CD8-positive, alpha-beta memory T cell (primary cell): ENCODE measurements at places on chromosomes 3 and 15. TPM values are rescaled to one million over a fixed set of nuclear protein-coding genes. Genes with fewer than 3 reads are reported as not detected.

DNA sequence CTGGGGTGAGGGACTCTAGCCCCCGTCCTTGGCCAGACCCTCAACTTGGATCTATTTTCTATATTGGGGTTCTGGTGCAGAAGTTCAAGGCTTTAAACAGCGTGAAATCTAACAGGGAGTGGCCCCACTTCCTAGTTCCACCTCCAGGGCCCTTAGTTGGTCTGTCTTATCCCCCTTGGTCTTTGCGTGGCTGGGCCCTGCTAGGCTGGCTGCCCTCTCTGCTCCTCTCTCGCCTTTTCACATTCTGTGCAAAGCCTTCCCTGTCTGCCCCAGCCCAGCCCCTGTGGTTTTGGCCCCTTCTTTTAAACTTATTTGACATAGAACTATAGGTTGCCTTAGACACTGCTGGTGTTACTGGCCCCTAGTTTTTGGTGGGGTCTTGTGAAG, 5.6 kb downstream of the PPCDC start:
- no peak for DNase-seq
- no peak overlapping the region for H3K27ac ChIP-seq
- H3K4me1 ChIP-seq = peaks cover 12% of the 10 kb centered on the region
- H3K36me3 ChIP-seq = no peaks in the 10 kb centered on the region

- no peaks in the 10 kb centered on the region for H3K27me3 ChIP-seq
- peaks cover 22% of the 10 kb centered on the region for H3K36me3 ChIP-seq
- no peaks in the 10 kb centered on the region for H3K4me1 ChIP-seq
- no peak overlapping the region for H3K4me3 ChIP-seq
These were observed 33.4 kb upstream of the XRN1 start for GRCh38 chr3:142481196-142481595.

DNA sequence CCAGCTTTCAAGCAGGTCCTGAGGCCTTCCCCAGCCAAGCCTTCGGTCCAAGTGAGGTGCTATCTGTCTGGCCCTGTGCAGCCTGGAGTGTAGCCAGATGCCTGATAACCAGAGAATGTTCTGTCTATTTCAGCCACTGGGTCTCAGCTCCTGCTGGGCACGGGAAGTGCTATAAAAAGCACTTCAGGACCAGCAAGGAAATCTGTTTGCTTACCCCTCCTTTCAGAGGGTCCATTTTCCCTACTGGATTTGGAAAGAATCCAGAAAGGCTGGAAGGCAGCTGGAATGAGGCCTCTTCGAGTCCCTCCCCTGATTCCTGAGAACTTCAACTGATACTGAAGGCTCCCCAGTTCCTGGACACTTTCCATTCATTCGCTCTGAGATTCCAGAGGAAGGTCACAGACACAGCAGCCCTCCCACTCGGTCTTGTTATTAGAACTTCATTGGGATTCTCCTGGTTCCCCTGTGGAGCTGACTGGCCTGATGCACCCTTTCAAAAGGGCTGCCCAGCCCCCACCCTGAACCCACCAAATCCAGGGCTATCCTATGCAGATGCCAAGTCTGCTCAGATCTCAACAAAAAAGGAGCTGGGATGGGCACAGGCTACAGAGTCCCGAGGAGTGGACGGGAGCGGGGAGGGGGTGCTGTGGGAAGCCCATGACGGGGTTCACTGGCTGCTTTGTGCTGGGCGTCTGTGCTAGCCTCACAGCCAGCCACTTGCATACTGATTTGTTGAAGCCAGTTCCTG, 70.4 kb downstream of the UMPS start:
- DNase-seq = no peak
- H3K36me3 ChIP-seq = no peaks in the 10 kb centered on the region
- no peaks in the 10 kb centered on the region for H3K4me1 ChIP-seq
- H3K4me3 ChIP-seq = no peak overlapping the region
- H3K27ac ChIP-seq = no peak overlapping the region
- H3K27me3 ChIP-seq = no peaks in the 10 kb centered on the region

DNA sequence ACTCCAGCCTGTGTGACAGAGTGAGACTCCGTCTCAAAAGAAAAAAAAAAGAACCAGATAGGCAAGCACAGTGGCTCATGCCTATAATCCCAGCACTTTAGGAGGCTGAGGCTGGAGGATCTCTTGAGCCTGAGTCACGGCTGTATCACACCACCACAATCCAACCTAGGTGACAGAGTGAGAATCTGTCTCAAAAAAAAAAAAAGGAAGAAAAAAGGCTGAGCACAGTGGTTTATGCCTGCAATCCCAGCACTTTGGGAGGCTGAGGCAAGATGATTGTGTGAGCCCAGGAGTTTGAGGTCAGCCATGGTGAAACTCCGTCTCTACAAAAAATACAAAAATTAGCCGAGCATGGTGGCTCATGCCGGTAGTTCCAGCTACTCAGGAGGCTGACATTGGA, 5.6 kb upstream of the NICN1 start:
- no peak overlapping the region for H3K4me3 ChIP-seq
- no peaks in the 10 kb centered on the region for H3K36me3 ChIP-seq
- no peaks in the 10 kb centered on the region for H3K27me3 ChIP-seq
- DNase-seq = no peak

- no peak overlapping the region for H3K4me3 ChIP-seq
- no peaks in the 10 kb centered on the region for H3K27me3 ChIP-seq
- no peak for DNase-seq
- H3K27ac ChIP-seq = no peak overlapping the region
These were observed 261.9 kb upstream of the WNT5A start for GRCh38 chr3:55749036-55749435.

DNA sequence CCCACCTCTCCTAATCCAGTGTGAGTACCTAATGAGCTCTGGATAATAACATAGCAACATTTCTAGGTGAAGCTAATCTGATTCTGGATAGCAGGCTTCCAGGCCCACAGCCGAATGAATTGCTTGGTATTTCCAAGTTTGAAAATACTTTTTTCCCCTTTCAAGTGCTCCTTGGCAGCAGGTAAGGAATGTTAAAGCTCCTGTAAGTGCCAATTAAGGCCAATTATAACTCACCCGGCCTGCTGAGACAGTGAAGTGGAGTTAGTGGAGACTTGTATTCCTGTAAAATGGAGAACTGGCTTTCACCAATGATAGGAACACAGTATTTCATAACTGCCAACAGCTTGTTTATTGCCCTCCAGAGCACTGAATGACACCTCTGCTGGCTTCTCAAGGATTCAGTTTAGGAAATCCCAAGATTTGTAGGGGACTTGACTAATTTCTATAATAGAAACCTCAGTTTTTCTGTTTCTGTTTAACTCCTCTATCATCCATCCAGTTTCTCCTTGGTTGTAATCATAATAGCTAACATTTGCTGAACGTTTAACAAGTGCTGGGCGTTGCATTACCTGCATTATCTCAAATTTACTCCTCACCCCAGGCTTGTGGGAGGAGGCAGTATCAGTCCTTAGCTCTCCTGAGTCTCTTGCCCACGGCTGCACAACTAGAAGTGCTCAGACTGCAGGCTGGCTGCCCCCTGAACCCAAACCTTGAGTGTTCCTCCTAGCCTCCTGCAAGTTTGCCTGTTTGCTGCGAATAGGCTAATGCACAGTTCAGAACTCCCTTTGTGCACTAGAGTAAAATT, 52.7 kb upstream of the SCAANT1 start:
- no peak overlapping the region for H3K4me3 ChIP-seq
- H3K4me1 ChIP-seq = peaks cover 32% of the 10 kb centered on the region
- H3K36me3 ChIP-seq = no peaks in the 10 kb centered on the region
- no peaks in the 10 kb centered on the region for H3K27me3 ChIP-seq

DNA sequence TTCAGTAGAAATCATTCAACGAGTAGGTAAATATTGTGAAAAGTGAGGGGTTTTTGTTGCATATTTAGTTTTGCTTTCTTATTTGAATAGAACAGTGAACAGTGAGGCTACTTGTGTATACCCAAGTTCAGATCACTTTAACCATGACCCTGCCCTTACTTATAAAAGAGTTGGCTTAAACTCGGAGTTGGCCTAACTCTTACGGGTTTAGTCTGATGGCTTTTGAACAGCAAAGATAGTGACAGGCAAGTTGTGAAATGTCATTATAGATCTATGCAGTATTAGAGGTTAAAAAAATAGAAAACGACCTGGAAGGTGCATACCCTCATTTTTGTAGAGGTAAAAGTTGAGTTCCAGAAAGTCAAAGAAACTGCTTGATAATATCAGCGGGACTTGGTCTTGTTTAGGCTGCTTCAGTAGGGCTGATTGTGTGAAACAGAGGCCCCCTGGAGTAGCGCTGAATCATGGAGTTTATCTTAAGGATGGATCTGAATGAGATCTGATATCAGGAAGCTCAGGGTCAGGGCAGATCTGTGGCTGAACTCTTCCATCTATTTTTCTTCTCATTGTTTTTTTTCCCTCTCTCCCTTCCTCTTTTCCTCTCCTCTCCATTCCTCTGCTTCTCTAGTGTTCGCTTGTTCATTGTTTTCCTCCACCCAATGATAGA, 359.8 kb downstream of the LPP start:
- H3K27me3 ChIP-seq = no peaks in the 10 kb centered on the region
- H3K4me1 ChIP-seq = no peaks in the 10 kb centered on the region
- H3K27ac ChIP-seq = no peak overlapping the region
- no peaks in the 10 kb centered on the region for H3K36me3 ChIP-seq

GRCh38 chr3:102195198-102195948, 239.4 kb upstream of the ZPLD1 start:
- no peak overlapping the region for H3K4me3 ChIP-seq
- no peaks in the 10 kb centered on the region for H3K4me1 ChIP-seq
- DNase-seq = no peak
- H3K27me3 ChIP-seq = no peaks in the 10 kb centered on the region

DNA sequence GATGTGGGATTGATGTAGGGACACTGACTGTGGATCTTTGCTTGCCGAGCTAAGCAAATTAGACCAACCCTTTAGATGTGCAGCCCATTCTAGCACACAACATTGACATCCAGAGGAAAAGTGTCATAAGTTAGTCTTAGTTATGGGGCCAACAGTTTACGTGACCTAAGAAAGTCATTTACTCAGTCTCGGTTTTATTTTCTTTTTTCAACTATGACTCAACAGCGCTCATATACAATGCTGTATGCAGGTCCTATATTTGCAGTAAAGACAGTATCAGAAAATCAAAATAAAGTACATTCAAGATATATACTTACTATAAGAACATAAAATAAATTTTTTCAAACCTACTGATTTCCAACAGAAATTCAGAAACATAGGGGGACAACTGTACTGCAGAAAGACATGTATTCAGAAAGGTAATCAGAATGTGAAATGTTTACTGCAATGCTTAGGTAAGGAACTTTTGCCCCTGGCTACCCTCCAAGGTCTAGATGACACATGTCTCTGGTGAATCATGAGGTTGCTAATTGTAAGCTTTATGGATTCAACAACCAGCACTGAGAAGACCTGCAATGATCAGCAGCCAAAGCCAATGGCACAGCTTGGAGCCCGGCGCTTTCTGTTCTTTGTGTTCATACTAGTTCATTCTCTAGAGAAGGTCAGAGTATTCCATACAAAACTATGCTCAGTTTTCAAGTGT, 317.5 kb upstream of the CNTN6 start:
- no peak overlapping the region for H3K4me3 ChIP-seq
- DNase-seq = no peak
- H3K36me3 ChIP-seq = no peaks in the 10 kb centered on the region
- H3K4me1 ChIP-seq = no peaks in the 10 kb centered on the region
- H3K27ac ChIP-seq = no peak overlapping the region

GRCh38 chr3:159443266-159443665, 545.4 kb upstream of the IL12A start:
- H3K4me1 ChIP-seq = no peaks in the 10 kb centered on the region
- no peak overlapping the region for H3K27ac ChIP-seq
- H3K27me3 ChIP-seq = no peaks in the 10 kb centered on the region
- H3K4me3 ChIP-seq = no peak overlapping the region

DNA sequence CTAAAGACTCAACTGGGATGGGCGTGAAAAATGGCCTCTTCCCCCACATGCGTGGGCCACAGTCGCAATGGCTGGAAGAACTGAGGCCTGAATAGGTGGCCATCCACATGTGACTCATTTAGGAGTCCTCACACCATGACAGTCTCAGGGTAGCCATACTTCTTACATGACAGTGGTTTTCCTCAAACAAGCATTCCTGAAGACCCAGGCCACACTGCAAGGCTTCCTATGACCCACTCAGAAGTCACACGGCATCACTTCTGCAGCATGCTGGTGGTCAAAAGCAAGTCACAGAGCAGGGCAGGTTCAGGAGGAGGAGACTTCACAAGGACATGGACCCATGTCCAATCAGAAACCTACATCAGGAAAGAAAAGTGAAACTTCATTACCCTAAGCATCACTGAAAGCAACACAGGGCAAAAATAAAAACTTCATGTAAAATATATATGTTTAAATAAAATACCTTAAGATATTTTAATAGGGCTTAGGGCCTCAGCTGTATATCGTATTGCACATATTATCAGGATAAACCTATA, 257.1 kb downstream of the OPA1 start:
- no peaks in the 10 kb centered on the region for H3K4me1 ChIP-seq
- H3K36me3 ChIP-seq = no peaks in the 10 kb centered on the region
- no peak overlapping the region for H3K4me3 ChIP-seq
- no peak overlapping the region for H3K27ac ChIP-seq

DNA sequence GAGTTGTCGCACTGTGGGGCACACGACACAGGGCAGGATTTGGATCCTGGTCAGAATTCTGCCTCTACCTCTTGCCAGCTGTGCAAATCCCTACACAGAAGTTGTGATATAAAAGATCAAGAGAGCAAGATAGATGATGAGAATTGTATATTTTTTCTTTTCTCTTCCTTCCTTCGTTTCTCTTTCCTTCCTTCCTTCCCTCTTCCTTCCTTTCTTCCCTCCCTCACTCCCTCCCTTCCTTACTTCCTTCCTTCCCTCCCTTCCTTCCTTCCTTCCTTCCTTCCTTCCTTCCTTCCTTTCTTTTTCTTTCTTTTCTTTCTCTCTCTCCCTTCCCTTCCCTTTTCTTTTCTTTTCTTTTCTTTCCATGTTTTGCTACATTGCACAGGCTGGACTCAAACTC, 12.0 kb upstream of the AHSG start:
- H3K27ac ChIP-seq = no peak overlapping the region
- DNase-seq = no peak
- H3K36me3 ChIP-seq = no peaks in the 10 kb centered on the region
- no peak overlapping the region for H3K4me3 ChIP-seq

GRCh38 chr15:29324746-29325145, 55.1 kb upstream of the NSMCE3 start:
- no peak for DNase-seq
- H3K27me3 ChIP-seq = no peaks in the 10 kb centered on the region
- H3K36me3 ChIP-seq = no peaks in the 10 kb centered on the region
- H3K4me1 ChIP-seq = no peaks in the 10 kb centered on the region
- no peak overlapping the region for H3K4me3 ChIP-seq

GRCh38 chr15:40420071-40420713, 14.6 kb downstream of the IVD start:
- no peak for DNase-seq
- peaks cover 8% of the 10 kb centered on the region for H3K36me3 ChIP-seq
- peaks cover 4% of the 10 kb centered on the region for H3K4me1 ChIP-seq
- no peak overlapping the region for H3K4me3 ChIP-seq

GRCh38 chr15:77075528-77075927, 4.6 kb upstream of the TSPAN3 start:
- H3K36me3 ChIP-seq = no peaks in the 10 kb centered on the region
- no peak overlapping the region for H3K4me3 ChIP-seq
- DNase-seq = no peak
- H3K27ac ChIP-seq = no peak overlapping the region

The OXNAD1 gene
- total RNA-seq = 30.1 TPM

The NEDD4 gene
- 9.7 TPM for total RNA-seq

The TPRG1 gene
- total RNA-seq = 28.6 TPM

The TRIM42 gene
- total RNA-seq = not detected

The SCN11A gene
- total RNA-seq = 0.07 TPM

The TUSC7 gene
- total RNA-seq = not detected

The SCAMP5 gene
- total RNA-seq = 0.74 TPM

The HESX1 gene
- total RNA-seq = 0.44 TPM

The MRPL46 gene
- 53.6 TPM for total RNA-seq

The EPHB3 gene
- total RNA-seq = 0.04 TPM

The RBP2 gene
- total RNA-seq = not detected
